ENCODE measurements at places on chromosomes 1 and 21.

DNA sequence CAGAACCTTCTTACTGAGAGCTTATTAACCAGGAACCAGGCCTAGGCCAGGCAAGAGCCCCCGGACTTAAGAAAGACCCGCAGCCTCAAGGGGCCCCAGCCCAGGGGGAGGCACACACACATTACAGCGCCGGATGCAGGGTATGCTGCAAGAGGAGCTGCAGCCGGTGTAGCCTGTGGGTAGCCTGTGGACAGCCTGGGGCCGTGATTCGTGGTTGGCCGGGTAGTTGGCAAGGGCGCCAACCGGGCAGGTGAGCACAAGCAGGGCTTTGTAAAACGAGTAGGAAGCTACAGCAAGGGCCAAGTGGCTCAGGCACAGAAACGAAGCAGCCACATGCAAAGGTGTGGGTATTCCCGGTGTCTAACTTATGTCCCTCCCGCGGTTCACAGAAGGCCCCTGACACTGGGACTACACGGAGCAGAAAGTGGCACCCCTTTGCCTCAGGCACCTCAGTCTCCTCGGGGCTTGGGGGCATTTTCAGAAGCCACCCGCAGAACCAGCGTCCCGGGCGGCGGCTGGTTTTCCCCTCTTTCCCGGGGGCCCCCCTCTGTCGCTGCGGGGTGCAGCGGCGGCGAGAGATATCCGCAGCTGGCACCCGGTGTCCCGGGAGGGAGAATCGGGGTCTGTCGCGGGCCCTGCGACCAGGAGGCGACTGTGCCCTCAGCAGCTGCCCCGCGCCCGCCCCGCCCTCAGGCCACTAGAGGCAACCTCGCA, 40.8 kb downstream of the KIAA1614 start:
- no peak for DNase-seq

- no peak for DNase-seq
Measured at GRCh38 chr1:16717336-16718098, 22.8 kb upstream of the RNU1-4 start.

- no peak for DNase-seq
Measured at GRCh38 chr1:183270541-183271141, 84.6 kb downstream of the LAMC2 start.

DNA sequence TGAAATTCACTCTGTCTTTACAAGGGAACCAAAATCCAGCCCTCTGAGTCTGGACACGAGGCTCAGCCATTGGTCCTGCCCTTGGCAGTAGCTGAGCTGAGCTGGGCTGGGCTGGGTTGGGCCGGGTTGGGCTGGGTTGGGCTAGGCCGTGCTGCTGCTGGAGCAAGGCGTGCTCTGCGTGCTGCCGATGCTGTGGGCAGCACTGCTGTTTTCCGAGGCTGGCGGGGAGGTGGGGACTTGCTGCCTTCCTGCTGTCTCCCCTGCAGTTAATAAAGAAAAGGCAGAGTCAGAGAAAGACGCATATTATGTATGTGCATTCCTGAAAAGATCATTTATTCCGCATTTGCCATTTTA, 182.9 kb downstream of the CDC7 start:
- no peak for DNase-seq

- DNase-seq = no peak
Measured at GRCh38 chr1:4805987-4806386, 151.6 kb downstream of the AJAP1 start.

Measured in amygdala (tissue), 56 donors.